ENCODE measurements at places on chromosomes 16 and 17.

GRCh38 chr17:72602517-72603419 is 481.9 kb downstream of the SOX9 start:
- no peak for DNase-seq

DNA sequence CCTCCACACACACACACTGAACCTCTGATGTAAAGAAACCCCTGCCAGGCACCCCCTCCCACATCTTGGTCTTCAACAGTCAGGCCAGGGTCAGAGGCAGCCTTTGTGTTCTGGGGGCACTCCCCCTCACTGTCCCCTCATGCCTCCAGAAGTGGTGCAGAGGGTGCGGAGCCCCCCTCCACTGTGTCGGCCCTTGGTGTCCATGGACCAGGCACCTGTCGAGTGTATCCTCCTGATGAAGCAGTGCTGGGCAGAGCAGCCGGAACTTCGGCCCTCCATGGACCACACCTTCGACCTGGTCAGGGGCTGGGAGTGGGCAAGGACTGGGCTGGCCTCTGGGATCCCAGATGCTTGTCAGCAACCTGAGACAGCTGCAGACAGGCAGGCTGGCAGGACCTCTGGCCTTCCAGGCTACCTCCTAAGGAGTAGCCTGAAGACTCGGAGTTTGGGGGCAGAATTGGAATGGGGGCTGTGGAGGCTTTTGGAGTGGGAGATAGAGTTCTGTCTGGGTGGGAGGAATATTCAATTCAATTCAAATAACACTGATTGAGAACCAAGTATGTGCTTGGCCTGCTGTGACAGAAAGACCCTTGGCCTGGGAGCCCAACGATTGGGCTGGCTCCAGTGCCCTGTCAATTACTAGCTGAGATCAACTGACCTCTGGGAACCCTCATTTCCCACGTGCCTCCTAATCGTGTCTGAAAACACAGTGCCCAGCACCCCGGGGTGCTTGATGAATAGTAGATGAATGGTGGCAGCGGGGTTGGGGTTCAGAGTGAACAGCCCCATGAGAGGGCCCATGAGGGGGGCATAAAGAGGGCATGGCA is 11.5 kb downstream of the GUCY2D start:
- no peak for DNase-seq

- no peak for DNase-seq
Observed at GRCh38 chr16:21326459-21326858, 48.4 kb upstream of the CRYM start.

DNA sequence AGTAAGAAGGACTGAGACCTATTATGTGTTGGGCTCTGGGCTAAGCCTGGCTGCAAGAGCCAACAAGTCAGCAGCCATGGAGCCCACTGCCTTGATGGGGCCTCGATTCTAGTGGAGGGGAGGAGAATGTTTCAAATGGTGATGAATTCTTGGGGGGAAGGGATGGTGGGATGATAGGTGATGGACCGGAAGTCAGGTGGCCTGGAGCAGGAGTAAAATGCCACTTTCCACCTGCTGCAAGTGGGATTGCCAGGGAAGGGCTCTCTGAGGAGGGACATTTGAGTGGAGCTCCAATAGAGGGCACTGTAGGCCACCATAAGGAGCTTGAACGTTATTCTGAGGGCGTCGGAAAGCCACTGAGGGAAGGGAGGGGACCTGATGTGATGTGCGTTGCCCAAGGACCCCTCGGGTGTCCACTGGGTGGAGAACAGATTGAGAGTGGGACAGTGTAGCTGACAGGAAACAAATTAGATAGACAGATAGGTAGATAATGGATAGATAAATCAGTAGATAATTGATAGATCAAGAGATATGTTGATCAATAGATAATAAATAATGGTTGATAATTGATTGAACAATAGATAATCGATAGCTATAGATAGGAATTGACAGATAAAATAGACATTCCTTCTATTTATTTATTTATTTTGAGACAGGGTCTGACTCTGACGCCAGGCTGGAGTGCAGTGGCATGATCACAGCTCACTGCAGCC is 18.2 kb upstream of the NXPH3 start:
- peak; percentile 34 for DNase-seq

- DNase-seq = peak; percentile 69
Observed at GRCh38 chr17:28928061-28928460, 23.3 kb downstream of the PHF12 start.

GRCh38 chr16:73396556-73396955 is 348.6 kb upstream of the ZFHX3 start:
- no peak for DNase-seq

DNA sequence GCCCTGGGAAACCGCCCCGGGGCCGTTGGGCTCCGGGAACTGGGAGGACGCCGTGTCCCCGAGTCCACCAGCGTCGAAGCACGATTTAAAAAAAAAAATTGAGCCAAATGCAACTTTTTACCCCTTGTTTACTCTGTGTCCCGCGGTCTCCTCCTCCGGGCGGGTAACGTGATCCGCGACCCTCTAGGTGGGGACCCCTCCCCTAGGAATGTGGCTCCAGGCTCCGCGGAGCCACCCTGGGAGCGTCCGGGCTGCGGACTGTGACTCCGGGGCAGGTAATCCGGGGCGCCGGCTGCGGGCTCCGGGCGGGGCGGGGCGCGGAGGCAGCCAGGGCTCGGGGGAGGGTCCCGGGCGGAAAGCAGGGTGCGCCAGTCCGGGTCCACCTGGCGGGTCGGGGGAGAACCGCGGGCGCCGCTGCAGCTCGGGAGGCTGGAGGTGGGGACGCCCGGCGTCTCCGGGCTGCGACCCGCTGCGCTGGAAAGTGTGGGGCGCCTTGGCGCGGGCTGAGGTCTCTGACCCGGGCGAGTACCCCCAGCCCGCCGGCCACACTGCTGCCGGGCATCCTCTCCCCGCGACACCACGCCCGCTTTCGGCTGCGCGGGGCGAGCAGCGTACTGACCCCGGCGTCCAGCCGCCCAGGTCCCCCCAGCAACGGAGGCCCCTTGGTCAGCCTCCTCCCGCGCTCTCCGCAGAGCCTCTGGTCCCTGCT is 852 bp upstream of the HELZ start:
- DNase-seq = peak; percentile 28

- DNase-seq = peak; percentile 20
Observed at GRCh38 chr17:1455291-1455796, 688 bp downstream of the CRK start.

DNA sequence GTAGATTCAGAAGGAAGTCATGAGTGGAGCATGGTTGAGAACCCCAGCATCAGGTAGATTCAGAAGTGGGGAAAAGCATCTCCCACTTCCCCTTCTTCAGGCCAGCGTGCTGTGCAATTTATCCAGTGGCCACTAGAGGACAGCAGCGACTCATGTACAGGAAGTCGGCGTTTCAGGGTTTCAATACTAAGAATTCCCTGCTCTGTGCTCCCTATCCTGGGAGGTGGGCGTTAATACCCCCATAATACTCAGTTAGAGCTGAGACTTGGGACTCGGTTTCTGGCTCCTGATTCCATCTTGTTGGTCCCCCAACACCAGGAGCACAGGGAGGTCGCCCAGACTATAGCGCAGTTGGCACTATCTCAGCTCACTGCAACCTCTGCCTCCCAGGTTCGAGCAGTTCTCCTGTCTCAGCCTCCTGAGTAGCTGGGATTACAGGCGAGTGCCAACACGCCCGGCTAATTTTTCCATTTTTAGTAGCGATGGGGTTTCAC is 75.3 kb upstream of the AMZ2 start:
- peak; percentile 76 for DNase-seq

- no peak for DNase-seq
Observed at GRCh38 chr16:85220125-85220839, 108.0 kb upstream of the CIBAR2 start.

DNA sequence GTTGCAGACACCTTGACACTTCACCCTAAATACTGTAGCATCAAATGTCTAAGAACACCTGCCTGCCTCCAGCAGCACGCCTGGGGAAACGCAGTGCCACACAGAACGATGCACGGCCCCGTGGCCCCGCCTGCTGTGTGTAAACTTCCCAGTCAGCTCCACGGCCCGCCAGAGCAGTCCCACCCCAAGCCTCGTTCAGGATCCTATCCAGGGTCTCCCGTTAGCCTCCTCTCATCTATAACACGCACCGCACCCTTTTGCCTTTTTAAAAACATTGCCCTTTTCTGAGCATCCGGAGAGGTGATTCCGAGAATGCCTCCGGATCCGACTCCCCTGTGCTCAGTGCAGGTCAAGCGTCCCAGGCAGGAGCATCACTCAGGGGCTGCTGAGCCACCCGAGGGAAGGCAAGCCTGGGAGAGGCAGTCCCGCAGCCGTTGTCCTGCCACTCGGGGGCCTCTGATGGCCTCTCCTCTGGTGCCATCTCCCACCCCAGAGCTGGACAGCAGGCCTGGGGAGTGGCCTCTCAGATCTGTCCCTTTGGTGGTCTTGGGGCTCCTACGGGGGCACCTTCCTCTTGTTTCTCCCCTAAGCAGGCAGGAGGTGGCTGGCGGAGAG is 37.9 kb upstream of the SLC38A10 start:
- no peak for DNase-seq

- no peak for DNase-seq
Observed at GRCh38 chr17:78075545-78075944, 53.0 kb downstream of the TMC6 start.

- DNase-seq = no peak
Observed at GRCh38 chr17:66829386-66829864, 5.5 kb upstream of the CACNG5 start.

DNA sequence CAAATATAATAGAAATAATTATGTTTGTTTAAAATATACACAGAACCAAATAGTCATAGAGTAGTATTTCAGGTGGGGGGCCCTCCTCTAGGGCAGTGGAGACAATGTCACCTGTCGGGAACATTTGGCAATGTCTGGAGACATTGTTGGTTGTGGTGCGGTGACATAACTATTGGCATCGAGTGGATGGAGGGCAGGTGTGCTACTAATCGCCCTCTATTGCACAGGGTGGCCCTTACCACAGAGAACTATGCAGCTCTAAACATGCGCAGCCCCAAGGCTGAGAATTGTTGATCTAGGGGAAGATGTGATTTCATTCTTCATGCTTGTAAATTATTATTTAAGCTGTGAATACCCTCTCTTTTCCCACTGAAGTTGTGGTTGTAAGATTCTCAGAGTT is 594.0 kb downstream of the WWOX start:
- no peak for DNase-seq

Measured in CD4-positive, alpha-beta T cell treated with Interleukin-4 for 4 hours (primary cell).